AG04450 (cell line): ENCODE measurements at places on chromosomes 16 and 17.

GRCh38 chr16:75231570-75231969 is 12.8 kb downstream of the CTRB1 start:
- DNase-seq: no peak

DNA sequence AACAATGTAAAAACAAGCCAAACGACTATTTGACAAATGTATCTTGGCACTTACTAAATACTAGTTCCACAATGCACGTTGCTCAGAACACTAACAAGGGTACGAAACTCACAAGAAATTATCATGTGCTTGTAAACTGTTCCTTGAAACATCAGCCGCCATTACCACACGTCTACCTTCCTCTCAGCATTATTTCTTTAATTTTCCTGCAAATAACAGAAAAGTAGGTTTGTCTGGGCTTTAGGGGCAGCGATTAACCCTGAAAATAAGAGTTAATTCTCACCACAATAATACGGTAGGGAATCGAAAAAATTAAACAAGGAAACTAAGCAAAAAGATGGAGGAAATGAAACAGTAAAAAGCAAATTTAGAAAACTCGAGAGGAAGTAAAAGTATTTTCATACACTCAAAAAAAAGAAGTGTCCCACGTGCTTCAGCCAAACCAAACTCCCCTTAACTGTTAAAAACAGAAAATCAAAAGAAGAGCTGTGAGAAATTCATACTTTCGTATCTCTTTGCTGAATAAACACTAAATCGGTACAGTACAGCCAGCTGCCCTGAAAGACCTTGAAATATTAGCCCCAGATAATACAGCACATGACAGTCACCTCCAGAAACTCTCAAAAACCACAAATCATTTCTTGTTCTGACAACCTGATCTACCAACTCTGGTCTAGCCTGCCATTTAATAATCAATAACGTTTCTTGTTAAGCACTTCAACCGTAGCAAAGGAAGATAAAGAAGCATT is 1.2 kb downstream of the ARHGAP17 start:
- no peak for DNase-seq

GRCh38 chr16:73232555-73233328 is 184.8 kb upstream of the ZFHX3 start:
- DNase-seq: peak; percentile 97

- no peak for DNase-seq
Observed at GRCh38 chr16:52488837-52489289, 58.1 kb downstream of the TOX3 start.

DNA sequence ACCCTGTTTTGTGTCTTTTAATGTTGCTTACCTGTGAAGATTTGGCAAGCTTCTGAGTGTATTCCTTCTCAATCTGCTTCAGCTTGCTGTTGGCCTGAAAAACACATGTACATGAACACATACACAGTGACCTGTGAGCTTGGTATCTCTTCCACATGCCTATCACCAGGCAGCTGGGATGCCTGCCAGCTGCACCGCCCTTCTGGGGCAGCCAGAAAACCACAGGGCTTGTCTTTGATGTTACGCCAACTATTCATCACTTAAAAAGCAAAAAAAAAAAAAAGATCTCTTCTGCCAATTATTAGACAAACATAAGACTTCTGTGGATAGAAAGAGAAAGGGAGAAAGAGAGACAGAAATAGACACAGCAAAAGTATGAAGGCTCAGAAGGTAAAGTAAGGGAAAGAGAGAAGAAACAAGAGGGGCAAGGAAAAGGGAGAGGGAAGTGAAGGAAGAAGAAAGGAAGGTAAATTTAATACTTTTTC is 189.2 kb upstream of the AXIN2 start:
- DNase-seq: peak; percentile 75

GRCh38 chr16:6195966-6196365 is 1098.4 kb upstream of the EEF2KMT start:
- no peak for DNase-seq

DNA sequence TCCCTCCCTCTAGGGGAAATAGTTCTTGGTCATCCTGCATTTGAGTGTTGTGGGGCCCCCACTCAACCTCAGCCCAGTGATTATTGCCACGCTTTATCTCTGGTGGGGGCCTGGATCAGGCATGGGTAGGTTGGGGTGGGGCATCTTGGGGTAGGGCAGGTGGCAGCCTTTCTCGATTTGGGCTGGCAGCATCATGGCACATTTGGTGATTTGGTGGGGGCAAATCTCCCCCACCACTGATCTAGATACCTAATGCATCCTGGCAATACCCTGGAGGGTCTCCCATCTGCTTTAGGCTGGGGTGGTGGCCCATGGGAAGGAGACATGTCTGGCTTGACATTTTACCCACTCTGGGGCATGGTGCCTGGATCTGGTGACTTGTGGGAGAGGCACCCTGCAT is 40.2 kb downstream of the NLRP1 start:
- DNase-seq: no peak
